ENCODE measurements at places on chromosomes 6 and 20.

- no peak for DNase-seq
These were observed 179.1 kb downstream of the ARID1B start for GRCh38 chr6:156956286-156956685.

GRCh38 chr6:37242429-37243052, 15.0 kb upstream of the TBC1D22B start:
- DNase-seq = no peak

GRCh38 chr6:160973311-160974250, 18.0 kb upstream of the MAP3K4 start:
- DNase-seq = no peak

- peak; percentile 19 for DNase-seq
These were observed 18.0 kb upstream of the DEFB129 start for GRCh38 chr20:208942-209566.

- no peak for DNase-seq
These were observed 9.8 kb downstream of the SLC4A11 start for GRCh38 chr20:3229158-3229557.

DNA sequence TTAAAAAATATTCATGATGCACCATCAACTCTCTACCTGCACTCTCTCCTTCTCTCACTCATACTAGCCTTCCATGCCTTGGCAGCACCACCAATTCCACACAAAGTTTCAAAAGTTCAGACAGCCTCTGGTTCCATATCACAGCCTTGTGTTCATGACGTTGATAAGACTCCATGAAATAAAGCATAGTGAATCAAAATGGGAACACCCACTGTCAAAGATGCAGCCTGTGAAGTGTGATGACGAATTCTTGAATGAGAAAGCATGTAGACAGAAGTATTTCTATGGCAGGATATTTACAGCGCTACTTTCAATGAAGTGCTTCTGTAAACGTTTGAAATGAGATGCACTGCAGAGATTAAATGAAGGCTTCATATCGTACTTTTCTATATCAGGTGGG, 77.3 kb upstream of the FERMT1 start:
- peak; percentile 24 for DNase-seq

- no peak for DNase-seq
These were observed 3.9 kb downstream of the OLIG3 start for GRCh38 chr6:137490006-137490905.

DNA sequence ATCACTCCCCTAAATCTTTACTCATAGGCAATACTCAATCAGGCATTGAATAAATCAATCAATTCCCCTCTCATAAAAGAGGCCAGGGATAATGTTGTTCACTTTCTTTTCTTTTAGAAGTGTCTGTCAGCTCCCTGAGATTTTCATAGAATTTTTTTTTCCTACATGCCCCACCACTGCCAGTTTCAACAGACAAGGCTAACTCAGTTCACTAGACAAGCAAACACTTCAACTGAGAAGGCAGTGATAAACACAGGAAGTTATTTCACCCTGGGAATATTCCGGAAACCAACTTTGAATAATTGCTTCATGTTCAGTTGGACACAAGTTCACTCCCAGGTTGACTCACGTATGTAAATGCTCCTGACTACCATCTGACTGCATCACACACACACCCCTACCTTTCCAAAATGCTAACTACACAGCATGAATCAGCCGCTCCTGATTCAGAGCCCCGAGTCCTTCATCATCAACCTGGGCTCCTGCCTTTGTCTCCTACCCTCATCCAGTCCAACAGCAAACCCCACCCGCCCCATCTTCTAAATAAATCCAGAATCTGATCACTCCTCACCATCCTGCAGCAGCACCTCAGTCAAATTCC, 143.9 kb downstream of the BCAS1 start:
- peak; percentile 76 for DNase-seq

DNA sequence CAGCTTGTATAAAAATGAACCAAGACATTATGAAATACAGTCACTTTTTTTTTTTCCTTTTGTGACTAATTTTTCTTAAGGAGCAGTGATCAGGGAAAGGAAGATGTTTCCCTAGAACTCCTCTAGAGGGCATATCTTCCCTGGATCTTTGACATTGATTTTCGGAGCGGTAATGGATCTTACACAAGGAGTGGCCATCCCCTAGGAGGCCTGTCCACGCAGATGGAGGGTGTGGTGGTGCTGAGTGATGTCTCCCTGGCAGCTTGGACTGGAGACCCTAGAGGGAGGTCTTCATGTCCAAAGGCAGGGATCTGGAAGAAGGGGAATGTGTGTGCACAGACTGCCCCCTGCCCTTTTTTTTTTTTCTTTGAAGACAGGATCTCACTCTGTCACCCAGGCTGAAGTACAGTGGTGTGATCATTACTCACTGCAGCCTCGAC, 7.0 kb upstream of the KIFC1 start:
- DNase-seq = no peak

- DNase-seq = no peak
These were observed 124.5 kb upstream of the SAMD5 start for GRCh38 chr6:147384029-147384428.

DNA sequence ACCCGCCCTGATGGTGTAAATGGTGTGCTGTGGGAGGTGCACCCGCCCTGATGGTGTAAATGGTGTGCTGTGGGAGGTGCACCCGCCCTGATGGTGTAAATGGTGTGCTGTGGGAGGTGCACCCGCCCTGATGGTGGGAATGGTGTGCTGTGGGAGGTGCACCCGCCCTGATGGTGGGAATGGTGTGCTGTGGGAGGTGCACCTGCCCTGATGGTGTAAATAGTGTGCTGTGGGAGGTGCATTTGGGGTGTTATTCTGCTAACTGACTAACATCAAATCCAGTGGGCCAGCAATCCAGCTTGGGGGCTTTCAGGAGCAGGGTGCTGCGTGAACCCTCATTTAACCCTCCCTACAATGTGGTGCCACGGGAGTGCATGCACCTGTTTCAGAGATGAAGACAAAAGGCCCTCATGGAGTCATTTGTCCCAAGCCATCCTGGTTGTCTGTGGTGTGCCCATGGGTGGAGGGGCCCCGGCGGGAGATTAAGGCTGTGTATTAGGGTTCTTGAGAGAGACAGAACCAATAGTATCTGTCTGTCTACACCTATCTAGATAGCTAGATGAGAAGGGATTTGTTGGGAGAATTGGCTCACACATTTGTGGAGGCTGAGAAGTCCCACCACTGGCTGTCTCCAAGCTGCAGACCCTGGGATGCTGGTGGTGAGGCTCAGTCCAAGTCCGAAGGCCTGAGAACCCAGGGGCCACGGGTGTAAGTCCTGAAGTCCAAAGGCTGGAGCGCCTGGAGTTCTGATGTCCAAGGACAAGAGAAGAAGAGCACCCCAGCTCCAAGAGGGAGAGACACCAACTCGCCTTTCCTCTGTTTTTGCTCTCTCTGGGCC, 39.2 kb downstream of the TMEM242 start:
- DNase-seq = no peak

- DNase-seq = no peak
These were observed 6.0 kb upstream of the CABLES2 start for GRCh38 chr20:62413025-62413570.

- no peak for DNase-seq
These were observed 69.7 kb downstream of the RFPL4B start for GRCh38 chr6:112416866-112417265.
